ENCODE measurements at places on chromosomes 4 and X.

GRCh38 chr4:109826719-109827118 lies 1.1 kb upstream of the RRH start:
- no peak for DNase-seq

DNA sequence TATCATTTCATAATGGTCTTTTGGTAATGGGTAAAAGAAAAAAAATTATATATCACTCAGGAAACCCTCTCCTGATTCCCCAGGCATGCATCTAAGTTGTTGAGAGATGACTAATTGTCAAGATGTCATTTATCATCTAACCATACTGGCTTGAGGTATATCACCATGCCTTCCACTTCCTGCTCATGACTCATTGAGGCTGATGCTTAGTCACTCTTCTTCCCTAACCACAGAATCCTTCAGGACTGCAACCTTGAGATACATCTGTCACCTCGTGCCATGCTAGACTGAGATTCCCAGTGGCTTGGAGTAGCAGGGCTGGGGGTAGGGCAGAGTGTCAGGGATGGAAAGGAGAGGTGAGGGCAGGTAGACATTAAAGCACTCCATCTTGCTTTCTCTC lies 782.5 kb upstream of the INTU start:
- no peak for DNase-seq

GRCh38 chr4:189049682-189050081 lies 891.0 kb upstream of the FRG1 start:
- no peak for DNase-seq

GRCh38 chr4:24968992-24969391 lies 56.1 kb upstream of the CCDC149 start:
- no peak for DNase-seq
